Stimulated activated CD4-positive, alpha-beta T cell treated with anti-CD3 and anti-CD28 coated beads, TNF-alpha, amount 100 ng/mL, for 1 hour (primary cell): ENCODE measurements at places on chromosomes 3 and 15.
A peak's percentile ranks its signal among the peaks of the same experiment; 100 is the strongest.

DNA sequence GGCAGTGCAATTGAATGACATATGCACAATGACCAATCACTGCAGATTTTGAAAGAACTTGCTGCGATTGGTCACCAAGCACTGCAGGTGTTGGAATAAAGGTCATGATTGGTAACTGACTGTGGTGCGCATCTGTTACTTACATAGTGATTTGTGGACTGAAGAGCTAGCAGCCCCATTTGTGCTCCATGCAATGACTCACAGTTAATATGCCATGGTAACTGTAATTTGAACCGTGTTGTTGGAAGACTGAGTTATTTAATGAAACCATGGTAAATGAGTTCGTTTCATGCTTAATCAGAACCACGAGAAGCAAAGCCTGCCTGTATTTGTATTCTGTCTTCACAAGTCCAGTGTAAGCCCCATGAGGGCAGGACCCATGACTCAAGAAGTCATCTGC, 220.5 kb downstream of the TJP1 start:
- no peak for DNase-seq

DNA sequence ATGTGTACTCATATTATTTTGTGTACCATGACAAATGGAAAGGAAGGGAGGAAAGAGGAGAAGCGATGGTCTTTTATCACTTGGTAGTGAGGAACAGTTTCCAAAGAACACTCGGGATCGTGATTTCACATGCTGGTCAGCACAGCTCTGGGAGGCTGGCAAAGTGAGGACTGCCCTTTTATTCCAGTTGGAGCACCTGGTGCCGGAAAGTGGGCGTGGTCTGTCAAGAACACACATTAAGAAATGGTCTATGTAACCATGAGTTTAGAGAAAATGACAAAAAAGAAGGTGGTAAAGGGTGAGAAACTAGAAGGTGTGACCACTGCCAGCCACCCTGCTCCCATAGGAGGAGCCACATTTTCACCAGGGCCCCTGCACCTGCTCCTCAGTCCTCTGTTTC, 7.0 kb upstream of the TSEN2 start:
- no peak for DNase-seq

GRCh38 chr15:80260551-80260950, 8.5 kb upstream of the CTXND1 start:
- no peak for DNase-seq

DNA sequence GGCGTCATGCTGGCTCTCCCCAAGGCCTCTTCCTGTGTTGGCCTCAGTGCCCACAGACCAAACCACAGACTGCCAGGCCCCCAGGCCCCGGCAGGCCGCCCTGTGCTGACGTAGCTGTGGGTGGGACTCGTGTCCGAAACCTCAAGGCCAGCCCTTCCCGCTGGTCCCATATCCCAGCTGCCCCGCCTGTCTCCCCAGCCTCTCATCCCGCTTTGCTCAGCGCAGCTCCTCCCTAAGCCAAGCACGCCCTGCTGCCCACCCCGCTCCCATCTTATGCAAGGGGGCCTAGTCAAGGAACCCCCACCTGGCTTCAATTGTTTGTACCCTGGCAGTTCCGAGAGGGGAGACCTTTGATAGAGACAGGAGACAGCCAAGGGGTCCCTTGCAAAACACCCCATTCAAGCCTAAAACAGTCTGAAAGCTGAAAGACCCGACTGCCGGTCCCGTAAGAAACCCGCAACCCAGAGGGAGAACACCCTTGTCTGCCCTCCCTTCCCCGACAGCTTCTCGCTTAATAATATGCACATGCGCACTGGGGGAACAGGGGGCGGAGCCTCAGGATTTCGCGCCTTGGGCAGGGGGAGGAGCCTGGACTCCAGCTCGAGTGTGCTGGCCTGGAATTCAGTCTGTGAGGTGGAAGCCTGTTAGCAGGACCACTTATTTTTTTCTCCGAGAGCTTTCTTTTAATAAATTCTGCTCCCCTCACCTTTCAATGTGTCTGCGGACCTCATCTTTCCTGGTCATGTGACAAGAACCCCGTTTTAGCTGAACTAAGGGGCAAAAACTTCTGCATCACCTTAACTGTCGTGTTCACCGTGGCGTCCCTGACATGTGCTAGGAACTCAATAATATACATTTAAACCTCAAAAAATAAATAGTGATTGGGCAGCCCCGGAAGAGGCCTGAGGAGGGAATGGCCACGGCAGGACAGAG, 17.2 kb downstream of the TNFAIP8L3 start:
- DNase-seq: no peak

GRCh38 chr3:196981657-196982056, 13.0 kb upstream of the PIGZ start:
- no peak for DNase-seq

DNA sequence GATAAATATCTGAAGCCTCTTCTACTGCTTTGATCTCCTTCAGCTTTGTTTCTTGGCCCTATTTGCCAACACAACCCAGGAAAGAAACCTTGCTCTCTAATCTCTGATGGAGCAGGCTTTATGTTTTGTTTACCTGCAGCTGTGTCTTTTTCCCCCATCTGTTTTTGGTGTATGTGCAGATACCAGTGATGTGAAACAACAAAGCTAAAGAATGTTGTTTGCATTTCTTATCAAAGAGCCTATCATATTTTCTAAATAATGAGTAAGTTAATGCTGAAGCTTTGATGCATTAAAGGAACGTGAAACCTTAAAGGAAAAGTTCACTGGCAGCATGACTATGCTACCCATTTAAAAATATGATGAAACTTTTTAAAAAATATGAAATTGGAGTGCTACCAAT, 238.4 kb downstream of the NEK10 start:
- no peak for DNase-seq

GRCh38 chr3:177569193-177569592, 371.9 kb upstream of the TBL1XR1 start:
- no peak for DNase-seq

DNA sequence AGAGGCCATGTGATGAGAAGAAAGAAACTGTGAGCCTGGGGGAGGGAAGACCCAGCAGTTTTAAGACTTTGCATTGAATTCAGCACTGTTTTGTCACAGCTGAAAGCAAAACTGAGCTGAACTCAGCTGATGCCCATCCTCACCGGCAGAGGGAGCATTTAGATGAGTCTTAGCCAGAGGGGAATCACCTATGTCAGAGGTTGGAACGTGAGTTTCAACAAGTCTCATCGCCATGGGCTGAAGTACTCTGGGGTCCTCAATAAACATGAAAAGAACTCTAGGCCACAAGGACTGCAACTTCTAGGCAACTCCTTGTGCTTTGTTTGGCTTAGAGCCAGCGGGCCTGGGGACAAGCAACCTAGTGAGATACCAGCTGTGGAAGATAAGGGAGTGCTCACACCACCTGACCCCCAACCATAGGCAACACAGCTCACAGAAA, 324.5 kb downstream of the TBL1XR1 start:
- peak; percentile 10 for DNase-seq

- DNase-seq: no peak
Measured at GRCh38 chr3:190053919-190054672, 66.6 kb downstream of the P3H2 start.

GRCh38 chr15:47587940-47588802, 129.1 kb upstream of the SEMA6D start:
- DNase-seq: no peak

DNA sequence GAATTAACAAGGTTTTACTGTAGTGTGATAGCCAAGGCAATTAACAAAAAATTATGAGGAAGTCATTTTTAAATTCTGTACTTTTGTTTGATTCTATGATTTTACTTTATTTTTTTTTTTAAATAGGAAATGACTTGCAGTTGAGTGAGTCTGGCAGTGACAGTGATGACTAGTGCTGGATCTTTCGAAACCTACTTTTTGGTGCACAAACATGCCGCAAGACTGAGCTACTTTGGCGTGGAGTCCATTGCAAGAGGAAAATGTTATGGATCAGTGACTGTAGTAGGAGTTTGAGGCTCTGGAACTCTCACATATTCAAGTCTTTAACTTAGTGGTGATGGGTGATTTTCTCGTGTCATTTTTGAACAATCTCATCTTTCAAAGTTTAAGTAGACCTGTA, 11.6 kb downstream of the EAF1 start:
- no peak for DNase-seq

DNA sequence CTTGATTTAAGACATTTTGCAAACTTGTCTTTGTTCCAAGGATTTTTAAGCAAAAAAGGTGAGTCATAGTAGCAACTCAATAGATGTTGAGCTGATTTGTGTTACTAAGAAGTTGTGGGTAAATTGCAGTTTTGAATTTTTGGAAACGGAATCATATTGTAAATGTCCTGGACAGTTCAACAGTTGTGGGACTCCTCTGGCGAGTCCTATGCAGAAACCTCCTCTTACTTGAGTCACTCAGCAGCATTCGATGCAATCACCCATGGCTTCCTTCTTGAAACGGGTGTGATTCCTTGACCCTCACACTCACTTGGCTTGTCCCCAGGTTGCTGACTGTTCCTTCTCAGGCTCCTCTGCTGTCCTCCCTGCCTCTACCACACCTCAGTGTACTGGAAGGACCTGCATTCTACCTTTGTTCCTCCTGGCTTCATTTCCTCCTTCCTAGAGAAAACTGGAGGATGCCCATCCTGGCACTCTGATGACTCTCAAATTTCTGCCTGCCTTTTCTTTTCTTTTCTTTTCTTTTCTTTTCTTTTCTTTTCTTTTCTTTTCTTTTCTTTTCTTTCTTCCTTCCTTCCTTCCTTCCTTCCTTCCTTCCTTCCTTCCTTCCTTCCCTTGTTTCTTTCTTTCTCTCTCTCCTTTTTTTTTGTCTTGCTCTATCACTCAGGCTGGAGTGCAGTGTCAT, 52.8 kb upstream of the DGKG start:
- no peak for DNase-seq

DNA sequence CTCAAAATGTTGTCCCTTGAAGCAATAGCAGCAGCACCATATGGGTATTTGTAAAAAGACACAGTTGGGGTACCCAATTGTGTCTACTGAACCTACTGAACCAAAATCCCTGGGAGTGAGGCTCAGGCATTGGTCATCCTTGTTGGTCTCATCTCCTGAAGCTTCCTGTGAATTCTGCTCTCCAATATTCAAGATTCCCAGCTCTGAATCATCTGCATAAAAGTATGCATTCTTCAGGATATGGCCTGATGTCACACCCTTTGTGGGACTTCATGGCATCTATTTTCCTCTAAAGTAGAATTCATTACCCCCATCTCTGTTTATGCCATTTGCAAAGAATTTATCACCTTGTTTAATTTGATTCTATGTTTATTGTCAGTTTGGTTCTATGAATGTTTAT, 13.3 kb upstream of the PTX3 start:
- DNase-seq: no peak

GRCh38 chr3:183548262-183548769, 7.2 kb downstream of the KLHL6 start:
- no peak for DNase-seq

GRCh38 chr3:43223670-43224364, 62.5 kb upstream of the SNRK start:
- no peak for DNase-seq

DNA sequence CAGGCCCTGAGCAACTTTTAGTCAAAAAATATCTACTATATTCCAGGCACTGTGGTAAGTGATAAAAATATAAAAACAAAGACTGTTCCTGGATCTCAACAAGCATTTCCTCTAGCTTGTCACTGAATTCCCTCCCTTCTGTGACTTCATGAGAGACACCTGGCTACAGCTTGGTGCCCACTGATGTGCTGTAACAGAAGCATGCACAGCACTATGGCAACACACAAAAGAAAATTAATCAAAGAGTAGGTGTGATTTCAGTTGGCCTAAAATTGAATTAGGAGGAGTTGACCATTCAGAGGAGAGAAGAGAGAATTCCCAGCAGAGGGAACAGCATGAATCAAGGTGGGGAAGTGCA, 158.9 kb upstream of the LPP start:
- DNase-seq: no peak

DNA sequence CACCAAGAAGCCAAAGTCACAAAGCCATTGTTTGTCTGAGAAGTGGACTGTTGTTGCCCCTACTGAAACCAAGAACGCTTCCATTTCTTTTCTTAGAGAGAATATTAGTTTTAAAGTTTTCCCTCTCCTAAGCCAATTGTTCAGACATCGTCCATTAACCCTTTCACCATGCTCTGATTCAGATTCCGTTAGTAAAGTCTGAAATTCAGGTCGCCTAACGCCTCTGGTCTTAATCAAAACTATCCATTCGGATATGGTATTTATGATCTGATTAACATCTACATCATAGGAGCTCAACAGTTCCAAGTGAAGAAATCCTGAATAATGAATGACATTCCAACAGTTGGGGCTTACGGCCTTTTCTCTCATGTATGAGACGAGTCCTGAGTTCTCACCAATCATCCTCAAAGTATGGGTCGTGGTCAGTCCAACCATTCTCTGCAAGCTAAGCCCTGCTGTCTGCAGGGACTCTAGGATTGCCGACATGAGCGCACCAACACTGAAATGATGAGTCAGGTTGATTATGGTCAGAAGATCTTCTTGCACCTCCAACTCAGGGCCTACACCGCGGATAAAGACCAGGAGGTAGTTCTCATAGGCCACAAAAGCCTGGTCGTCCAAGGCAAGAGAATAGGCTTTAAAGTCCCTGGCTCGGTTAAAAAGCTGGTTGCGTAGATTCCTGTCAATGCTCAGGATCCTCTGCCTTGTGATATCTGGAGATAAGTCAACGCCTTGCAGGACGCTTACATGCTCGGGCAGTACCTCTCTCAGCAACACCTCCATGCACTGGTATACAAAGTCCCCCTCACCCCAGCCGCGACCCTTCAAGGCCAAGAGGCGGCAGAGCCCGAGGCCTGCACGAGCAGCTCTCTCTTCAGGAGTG, 767 bp downstream of the EPM2AIP1 start:
- DNase-seq: peak; percentile 6

DNA sequence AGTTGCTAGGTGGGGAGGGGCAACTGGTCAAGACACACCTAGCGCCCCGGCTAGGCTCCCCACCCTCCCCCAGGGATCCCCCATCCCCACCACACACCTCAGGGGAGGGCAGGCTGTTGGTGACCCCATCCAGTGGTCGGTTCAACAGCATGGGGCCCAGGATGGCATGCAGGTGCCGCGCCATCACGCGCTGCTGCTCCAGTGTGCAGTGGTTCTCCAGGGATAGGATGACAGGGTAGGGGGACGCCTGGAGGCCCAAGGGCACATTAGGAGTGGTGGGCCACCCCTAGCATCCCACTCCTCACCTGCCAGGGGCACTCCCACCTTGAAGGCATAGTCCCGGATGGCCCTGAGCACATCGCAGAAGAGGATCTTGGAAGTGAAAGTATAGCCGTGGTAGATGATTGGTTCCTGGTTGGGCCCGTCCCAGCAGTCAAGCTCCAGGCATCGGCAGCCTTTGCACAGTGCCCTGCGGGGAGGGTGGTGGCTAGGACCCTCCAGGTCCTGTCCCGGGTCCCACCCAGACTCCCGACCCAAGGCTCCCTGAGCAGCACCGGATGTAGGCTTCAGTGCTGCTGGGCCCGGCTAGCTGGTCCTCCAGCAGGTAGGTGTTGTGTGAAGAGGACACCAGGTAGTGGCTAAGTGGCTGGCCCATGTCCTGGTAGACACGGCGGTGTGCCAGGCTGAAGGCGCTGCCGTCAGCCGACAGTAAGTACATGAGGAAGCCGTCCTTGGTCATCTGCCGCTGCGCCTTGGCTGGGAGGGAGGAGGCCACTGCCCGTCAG, 19.4 kb downstream of the VILL start:
- no peak for DNase-seq

DNA sequence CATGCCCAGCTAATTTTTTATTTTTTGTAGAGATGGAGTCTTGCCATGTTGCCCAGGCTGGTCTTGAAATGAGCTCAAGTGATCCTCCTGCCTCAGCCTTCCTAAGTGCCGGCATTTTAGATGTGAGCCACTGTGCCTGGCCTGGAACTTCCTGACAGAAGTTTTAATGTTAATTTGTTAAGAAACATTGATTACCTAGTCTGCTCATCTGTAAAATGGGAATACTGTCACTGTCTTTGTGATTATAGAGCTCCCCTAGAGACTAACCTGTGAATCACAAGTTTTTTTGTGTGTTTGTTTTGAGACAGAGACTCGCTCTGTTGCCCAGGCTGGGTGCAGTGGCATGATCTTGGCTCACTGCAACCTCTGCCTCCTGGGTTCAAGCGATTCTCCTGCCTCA, 4.3 kb upstream of the EIF3J start:
- no peak for DNase-seq
